HepG2 (cell line): ENCODE measurements at places on chromosomes 16 and 17. TPM values are rescaled to one million over a fixed set of nuclear protein-coding genes. Genes with fewer than 3 reads are reported as not detected.

DNA sequence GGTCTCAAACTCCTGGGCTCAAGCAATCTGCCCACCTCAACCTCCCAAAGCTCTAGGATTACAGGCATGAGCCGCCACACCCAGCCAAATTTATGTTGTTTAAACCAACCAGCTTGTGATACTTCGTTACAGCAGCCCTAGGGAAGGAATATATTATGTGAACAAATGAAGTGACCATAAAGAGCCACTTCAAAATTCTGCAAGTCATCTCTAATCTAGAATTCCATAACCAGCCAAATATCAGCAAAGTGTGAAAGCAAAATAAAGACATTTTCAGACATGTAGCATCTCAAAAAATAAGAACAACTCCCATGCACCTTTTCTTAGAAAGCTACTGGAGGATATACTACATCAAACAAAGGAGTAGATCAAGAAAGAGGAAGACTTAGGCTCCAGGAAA is 36.0 kb downstream of the AIPL1 start:
- DNase-seq = no peak

- no peak for DNase-seq
Measured at GRCh38 chr16:30728899-30729672, 19.1 kb upstream of the PHKG2 start.

DNA sequence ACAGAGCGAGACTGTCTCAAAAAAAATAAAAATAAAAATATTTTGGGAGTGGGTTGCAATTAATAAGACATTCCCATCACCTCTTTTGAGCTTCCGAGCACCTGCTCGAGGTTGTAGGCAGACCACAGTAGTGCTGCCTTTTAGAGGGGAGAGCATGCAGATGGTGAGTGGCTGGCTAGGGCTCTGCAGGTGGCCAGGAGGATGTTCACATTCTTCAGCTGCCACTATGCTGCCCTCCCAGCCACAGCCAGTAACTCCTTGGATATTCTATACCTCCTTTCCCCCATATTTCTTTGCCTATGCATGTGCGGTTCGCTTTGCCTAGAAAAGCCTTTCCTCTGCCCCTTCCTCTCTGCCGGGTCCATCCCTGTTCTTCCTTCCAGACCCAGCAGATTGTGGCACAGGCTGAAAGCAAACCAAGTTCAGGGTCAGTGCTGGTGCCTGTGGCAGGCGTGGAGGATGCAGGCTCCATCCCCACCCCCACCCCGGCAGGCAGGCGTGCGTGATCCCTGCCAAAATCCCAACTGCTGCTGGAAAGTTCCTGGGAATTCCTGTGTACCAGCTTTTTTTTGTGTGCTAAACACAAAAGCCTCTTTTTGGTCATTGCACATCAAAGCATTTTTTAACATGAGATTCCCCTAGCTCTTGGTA is 33.8 kb upstream of the CMIP start:
- DNase-seq = no peak

DNA sequence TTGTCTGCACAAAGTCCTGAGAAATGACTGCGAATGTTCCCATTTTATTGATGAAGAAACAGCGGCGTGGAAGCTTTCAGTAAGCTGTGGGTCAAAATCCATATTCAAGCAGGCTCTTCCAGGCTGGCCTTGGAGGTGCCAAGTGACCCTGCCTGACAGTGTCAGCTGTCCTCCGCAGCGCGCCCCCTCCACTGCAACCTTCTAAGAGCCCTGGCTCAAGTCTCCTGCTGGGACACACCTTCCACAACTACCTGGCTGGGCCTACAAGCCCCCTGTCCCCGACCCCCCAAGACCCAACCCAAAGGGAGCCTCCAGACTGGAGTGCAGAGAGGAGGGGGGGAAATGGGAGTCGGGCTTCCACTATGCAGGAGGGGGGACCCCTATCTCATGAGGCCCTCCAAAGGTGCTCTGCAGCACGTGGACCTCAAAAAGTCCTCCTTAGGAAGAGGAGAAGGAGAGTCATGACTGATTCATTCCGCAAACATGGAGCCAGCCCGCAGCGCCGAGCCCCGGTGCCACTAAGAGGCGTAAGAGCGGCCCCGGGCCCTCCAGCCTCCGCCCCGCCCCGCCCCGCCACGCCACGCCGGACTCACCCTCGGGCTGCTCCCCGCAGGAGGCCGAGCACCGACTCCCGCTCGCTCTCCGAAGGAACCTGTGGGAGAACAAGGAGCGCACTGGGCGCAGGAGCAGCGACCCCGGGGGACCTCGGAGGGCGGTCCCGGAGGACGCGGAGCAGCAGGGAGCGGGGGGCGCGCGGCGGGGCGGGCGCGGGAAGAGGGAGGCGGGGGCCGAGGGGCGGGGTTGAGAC is 574 bp downstream of the MPP3 start:
- DNase-seq = peak; percentile 21

DNA sequence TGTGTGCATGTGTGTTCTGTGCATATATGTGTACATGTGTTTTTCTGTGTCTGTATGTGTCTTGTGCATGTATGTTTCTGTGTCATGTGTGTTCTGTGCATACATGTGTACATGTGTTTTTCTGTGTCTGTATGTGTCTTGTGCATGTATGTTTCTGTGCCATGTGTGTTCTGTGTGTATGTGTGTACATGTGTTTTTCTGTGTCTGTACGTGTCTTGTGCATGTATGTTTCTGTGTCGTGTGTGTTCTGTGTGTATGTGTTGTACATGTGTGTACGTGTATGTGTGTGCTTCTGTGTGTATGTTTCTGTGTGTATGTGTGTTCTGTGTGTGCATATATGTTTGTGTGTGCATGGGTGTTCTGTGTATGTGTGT is 8.4 kb upstream of the RAB37 start:
- DNase-seq = no peak

DNA sequence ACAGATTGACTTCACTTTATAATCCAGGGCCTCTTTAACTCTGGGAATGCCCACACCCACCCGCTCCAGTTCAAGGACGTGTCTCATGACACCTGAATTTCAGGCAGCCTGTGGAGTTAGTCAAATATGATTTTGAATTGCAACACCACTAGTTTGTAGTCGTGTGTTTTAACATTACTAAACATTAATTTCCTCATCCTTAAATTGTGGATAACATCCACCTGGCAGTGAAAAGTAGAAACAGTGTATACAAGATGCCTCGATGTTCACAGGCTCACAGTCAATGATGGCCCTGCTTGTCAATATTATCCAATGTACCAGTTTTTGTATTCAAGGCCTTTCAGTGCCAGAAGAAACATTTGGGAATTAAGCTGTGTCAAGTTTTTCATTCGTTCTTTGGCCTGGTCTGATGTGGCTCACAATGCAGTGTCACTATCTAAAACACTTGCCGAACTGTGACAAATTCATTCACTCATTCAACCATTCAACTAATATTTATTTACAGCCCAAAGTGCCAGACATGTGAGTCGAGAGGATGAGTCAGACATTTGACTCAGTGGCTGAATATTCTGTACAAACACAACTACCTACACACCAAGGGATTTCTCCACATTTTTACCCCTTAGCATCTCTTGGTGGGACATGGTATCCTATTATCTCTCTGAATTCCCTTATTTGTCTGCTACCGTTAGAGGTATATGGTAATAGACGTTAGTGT is 1.4 kb downstream of the MEIOB start:
- DNase-seq = peak; percentile 89

DNA sequence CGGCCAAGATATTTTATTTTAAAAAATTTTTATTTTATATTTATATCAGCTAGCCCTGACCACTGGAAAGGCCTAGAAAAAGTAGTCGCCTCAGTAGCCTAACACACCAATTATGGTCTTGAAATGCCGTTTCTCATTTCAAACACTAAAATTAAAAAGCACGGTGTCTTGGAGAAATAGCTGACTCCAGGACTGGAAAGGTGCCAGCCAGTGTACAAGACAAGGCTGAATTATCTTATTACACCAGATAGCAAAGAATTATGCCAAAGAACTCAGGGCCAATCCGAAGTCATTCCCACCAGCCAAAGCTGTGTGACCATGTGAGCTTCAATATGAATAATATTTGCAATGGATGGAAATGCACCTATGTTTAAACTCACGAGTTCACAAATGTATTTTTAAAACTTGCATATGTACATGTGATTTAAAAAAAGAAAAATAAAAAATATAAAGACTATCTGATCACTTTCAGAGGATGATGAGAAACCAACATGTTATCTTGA is 19.9 kb upstream of the ATP2C2 start:
- no peak for DNase-seq

DNA sequence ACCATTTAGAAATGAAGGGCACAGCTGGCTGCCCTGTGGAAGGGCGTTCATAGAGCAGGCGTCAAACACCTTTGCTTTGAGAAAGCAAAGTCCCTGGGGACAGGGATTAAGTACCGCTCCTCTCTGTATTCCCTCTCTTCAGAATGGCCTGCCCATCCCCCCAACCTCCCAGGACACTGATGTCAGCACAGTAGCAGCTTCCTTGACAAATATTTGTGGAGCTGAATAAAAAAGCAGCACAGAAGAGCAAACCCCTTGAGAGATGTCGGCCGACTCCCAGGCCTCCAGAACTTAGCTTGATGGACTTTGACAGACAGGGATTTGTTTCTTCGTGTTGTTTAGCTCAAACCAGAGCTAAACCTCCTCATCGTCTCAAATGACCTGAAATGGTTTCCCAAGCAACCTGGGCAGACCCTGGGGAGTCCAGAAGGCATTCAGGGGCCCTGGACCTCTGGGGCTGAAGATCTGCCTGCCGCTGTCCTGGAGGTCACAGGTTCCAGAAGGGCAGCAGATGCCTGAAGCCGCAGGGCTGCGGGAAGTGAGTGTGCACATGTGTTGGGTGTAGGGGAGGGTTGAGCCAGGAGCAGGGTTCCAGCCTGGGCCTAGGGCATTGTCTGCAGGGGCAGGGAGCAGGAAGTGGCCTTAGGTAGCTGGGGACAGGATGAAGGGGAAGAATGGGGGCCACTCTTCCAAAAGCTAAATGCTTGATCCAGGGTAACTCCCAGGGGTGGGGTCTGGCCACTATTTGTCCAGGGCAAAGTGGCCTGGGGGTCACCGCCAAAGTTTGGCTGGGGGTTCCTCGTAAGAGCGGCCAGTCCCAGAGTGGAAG is 42.3 kb upstream of the NKD1 start:
- DNase-seq = peak; percentile 80

DNA sequence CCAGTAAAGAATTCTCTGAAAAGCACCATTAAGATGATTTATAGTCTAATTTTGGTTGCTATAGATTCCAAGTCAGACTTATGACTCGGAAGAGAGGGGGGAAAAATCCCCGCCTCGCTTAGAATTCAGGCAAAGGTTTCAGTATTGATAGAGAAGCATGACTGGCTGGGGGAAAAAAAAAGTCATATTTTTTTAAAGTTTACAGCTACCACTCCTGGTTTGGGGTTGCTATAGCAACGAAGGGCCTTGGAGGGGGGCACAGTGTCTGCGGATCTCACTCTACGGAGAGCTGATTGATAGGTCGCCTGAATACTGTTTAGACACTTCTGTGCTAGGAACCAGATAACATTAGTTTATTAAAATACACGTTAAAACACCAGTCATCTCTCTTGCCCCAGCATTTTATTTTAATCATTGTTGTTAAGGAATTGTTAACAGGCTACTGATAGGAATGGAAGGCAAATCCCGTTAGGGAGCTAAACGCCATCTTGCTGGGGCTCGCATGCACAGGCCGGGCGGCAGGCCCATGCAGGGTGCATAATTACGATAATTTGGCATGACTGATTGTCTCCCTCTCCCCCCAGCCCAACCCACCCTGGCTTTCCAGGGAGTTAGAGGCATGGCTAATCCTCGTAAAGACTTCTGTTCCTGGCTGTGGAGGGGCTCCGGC is 380.0 kb upstream of the XYLT1 start:
- DNase-seq = no peak

DNA sequence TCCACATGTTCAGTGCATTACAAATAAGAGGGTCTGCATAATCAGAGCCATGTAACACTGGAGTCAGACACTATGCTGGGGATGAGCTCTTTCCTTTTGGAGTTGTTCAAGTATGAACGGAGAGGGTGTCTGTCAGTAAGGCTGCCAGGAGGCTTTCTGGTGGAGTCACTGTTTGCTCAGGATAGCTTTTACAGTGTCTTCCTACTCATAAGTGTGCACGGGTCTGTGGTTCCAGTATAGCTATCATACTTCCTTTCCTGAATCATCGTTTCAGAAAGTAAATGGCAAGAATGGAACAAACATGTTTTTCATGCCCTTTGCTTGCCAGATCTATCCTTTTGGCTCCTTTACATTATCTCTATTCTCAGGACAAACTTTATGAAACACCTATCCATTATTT is 152.7 kb upstream of the CDH11 start:
- DNase-seq = no peak

PAM16 gene
- 39.5 and 51.8 TPM in 2 replicates for total RNA-seq

AIPL1 gene
- not detected in 2 replicates for total RNA-seq

INCA1 gene
- total RNA-seq = 0.35 and 0.93 TPM in 2 replicates

ATP2A1 gene
- total RNA-seq = 0.70 and 3.2 TPM in 2 replicates

PIGQ gene
- total RNA-seq = 8.4 and 19.7 TPM in 2 replicates
